ENCODE measurements at places on chromosomes 11 and 22.

- no peak for DNase-seq
Measured at GRCh38 chr11:117891362-117891761, 14.9 kb upstream of the FXYD6 start.

DNA sequence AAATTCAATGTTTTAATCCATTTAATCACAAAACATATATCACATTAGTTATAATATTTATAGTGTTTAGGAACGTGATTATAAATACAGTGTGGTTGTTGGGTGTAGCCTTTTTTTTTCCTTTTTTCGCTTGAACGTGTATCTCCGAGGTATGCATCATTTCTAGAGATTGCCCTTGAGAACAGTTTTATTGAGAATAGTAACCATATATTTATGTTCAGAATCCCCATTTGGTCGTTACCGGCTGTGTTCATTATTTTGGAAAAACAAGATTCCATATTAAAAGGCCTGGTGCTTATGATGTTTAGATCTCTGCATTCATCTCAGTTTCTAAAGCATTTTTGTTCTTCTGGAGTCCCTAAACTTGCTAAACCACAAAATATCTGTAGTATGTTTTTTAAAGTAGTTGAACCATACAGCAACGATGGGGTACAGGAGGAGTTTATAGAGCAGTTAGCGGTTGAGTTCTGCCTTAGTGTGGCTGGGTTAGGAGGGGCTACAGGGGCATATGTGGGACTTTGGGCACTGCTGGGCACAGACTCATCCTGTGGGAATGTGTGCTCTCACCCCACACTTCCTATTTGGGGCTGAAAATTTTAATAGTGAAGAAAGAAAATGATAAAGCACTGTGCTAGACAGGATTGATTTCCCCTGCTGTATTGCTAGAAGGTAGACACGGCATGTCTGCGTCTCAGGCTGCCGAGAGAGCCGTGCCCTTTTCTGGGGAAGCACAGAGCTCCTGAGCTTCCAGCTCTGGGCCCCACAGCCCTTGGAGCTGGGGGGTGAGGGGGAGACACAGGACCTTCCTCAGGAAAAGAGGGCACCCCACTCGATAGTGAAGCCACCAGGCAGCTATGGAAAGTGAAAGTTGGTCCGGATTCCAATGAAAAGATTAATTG is 81.5 kb upstream of the PPARA start:
- DNase-seq: no peak

DNA sequence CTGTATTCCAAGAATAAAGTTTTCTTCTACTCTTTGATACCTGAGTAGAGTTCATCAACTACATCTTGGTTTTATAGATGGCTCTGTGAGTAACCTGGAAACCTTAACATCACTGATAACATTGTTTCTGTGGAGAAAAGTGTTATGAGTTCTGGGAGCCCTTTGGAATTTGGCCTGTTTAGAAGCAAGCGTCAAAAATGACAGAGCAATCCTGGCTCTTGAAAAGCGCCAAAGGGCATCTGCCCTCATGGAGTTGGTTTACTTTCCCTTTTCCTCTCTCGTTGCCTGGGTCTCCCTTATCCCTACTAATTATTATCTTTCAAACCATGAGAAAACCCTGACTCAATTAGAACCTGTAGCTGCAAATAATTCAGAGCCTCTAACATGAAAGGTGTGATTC is 140.1 kb downstream of the DBX1 start:
- no peak for DNase-seq

DNA sequence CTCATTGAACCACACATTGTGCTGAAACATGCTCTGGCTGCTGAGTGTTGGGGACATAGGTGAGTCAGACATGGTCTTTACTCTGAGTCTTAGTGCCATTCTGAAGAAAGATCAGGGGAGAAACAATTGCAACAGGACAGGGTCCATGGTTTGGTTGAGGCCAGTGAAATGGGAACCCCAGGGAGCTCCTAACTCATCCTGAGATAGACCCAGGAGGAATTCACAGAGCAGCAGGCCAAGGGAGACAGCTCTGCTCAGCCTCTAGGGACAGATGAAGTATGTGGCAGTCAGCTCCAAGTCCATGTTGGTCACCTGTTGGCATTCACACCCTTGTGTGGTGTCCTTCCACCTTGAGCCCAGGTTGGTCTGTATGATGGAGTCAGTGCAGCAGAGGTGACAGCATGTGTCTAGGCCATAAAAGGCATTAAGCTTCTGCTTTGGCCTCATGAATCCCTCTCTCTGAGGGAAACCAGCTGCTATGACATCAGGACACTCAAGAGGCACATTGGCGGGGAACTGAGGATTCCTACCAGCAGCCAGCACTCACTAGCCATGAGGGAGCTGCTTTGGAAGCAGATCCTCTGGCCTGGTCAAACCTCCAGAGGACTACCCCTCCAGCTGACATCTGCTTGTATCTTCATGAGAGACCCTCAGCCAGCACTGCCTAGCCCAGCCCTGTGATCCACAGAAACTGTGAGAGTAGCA is 50.3 kb upstream of the MYEOV start:
- DNase-seq: no peak

GRCh38 chr11:60950933-60951605 is 907 bp downstream of the SLC15A3 start:
- no peak for DNase-seq
